ENCODE measurements at places on chromosomes 7 and 10.

GRCh38 chr7:74173074-74173473, 1.1 kb upstream of the EIF4H start:
- DNase-seq = no peak

DNA sequence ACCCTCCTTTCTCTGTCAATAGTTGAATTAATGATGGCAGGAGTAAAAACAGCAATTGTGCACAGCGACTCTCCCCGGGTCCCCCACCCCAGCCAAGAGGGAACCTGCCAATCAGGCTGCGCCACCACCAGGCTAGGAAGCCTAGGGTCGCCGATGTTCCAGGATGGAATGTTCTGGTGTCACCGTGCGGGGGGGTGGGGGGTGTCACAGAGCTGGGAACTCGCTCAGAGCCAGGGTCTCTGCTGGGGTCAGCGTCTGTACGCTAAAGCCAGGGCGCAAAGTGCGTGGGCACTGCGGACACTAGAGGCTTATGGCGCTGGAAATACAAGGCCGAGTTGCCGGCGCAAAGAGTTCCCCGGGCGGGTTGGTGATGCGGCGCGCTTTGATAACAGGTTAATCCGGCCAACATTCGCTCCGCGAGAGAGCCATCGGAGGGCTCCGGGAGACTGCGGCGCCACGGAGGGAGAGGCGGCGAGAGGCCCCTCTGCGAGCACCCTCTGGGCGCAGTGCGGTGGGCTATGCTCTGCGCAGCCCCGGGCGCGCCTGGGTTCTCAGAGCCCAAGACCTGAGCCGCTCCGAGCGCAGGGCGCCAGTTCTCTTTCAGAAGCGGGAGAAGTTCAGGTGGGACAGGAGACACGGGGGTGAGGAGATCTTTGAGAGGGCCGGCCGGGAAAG, 192.3 kb downstream of the EMX2 start:
- DNase-seq = no peak

- no peak for DNase-seq
Observed at GRCh38 chr7:18788026-18788425, 292.5 kb downstream of the HDAC9 start.

- DNase-seq = peak; percentile 42
Observed at GRCh38 chr7:117014673-117015133, 61.4 kb downstream of the ST7 start.

GRCh38 chr7:86904949-86905834, 154.3 kb downstream of the ELAPOR2 start:
- DNase-seq = peak; percentile 6

DNA sequence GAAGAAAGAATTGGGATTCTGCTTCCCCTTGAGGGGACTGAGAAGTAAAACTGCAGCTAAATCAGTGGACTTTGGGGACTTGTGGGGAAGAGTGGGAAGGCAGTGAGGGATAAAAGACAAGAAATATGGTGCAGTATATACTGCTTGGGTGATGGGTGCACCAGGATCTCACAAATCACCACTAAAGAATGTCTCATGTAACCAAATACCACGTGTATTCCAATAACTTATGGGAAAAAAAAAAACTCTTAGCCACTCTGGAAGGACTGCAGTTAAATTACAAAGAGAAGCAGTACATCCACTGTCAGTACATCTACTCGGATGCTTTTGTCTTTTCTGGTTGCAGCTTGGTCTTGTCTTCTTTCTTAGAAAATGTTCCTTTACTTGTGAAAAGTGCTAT, 27.4 kb upstream of the GOT1 start:
- no peak for DNase-seq
